ENCODE measurements at places on chromosomes 7 and 10.

- DNase-seq = no peak
Observed at GRCh38 chr10:126455036-126455765, 66.9 kb upstream of the ADAM12 start.

GRCh38 chr7:30888747-30889146, 22.9 kb upstream of the AQP1 start:
- DNase-seq = no peak

DNA sequence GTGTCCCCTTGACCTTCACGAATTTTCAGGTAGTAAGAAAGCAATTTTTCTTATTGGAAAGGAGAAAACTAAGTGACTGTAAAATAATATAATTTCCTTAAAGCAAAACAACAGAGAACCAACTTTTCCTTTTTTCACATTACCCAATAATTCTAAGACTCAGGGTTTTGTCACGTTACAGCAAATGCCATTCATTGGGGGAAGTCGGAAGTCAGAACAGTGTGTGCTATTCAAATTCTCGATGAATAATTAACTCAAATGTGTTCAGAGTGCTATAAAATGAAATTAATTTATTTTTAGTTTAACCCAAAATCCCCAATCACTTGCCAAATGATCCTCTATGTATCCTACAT, 40.0 kb downstream of the DIP2C start:
- DNase-seq = peak; percentile 7

DNA sequence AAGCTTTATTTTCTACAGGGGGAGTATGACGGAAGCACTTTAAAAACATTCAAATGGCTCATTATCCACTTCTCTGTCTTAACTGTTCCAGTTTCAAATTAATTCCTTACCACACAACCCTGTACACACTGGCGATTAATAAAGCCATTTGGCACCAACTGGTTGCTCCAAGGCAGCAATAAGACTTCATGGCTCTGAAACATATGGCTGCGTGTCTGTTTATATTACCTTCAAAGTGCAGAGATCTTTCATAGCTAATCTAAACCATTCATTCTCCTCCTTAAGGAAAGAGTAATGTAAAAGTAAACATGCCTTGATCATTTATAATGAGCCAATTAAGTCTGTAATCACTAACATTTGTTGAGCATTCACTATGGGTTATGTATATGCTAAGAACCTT, 325.7 kb downstream of the PARD3 start:
- no peak for DNase-seq

- DNase-seq = no peak
Observed at GRCh38 chr10:19488592-19489280, 327.5 kb upstream of the PLXDC2 start.

- no peak for DNase-seq
Observed at GRCh38 chr7:136502162-136502561, 366.3 kb upstream of the CHRM2 start.

- DNase-seq = peak; percentile 80
Observed at GRCh38 chr7:29854257-29854938, 48.1 kb downstream of the WIPF3 start.

GRCh38 chr10:101464599-101464998, 110.6 kb downstream of the BTRC start:
- no peak for DNase-seq

DNA sequence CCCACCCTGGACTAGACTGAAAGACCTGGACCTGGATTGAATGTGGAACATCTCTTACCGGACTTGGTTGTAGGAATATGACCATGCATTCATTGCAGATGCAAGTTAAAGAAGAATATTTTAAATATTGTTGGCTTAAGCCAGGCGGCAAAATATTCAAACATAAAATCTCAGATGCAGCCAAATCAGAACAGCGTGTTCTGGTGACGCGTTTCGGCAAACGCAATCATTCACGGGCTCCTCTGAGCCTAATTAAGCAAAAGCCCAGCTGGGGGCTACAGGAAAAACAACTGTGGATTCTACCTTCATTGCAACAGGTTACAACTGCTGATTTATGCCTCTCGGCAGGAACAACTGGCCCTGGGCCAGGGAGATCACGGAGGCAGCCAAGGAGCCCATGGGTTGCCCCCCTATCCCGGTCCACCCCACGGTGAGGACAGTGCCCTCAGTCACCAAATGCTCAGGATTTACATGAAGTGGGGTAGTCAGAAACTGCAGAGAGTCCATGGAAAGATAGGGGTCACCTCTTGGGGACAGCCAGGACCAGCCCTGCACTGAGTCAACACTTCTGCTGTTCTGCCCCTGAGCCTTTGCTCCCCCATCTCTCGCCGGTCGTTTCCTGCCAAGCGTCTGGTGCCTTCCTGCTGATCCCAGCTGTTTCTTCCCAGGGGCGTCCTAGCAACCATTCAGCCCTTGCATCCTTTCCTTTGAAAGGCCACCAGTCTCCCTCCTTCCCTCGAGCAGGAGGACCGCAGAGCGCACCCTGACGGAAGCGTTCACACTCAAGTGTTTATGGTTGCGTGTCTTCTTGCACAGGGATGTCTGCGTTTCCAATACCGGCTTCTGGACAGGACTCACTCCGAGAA, 64.4 kb upstream of the SFMBT2 start:
- DNase-seq = no peak

GRCh38 chr7:2109936-2110609, 122.7 kb downstream of the MAD1L1 start:
- DNase-seq = no peak

DNA sequence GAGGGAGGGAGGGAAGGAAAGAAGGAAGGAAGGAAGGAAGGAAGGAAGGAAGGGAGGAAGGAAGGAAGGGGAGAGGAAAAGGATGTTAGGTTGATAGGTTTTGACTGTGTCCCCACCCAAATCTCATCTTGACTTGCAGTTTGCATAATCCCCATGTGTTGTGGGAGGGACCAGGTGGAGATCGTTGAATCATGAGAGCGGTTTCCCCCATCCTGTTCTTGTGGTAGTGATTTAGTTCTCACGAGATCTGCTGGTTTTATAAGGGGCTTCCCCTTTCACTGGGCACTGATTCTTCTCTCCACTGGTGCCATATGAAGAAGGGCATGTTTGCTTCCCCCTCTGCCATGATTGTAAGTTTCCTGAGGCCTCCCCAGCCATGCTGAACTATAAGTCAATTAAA, 15.1 kb upstream of the NUDCD3 start:
- DNase-seq = no peak

DNA sequence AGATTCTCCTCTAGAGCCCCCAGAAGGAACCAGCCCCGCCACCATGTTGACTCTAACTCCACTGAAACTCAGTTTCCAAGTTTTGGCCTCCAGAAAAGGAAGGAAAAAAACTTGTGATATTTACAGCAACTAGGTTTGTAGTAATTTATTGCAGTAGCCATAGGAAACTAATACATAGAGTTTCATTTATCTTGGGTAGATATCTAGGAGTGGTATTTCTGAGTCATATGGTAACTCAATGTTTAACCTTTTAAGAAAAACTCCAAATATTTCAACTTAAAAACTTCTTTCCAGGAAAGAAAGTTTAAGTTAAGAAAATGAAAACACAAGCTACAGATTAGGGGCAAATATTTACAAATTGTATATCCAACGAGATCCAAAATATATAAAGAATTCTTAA, 576.7 kb downstream of the KCNMA1 start:
- no peak for DNase-seq

DNA sequence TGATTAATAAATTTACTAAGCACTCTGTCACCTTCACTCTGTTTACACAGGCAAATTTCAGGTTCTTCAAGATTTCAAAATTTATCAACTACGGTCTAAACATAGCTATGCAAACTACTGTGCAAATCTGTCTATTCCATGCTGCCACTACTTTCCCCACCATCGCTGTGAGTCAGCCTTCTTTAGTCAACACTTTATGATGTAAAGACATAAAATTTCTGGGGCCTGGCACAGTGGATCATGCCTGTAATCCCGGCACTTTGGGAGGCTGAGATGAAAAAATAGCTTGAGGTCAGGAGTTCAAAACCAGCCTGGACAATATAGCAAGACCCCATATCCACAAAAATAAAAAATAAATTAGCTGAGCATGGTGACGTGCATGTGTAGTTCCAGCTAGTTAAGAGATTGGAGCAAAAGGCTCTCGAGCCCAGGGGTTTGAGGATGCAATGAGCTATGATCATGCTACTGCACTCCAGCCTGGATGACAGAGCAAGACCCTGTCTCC, 42.6 kb downstream of the CNOT4 start:
- no peak for DNase-seq
